ENCODE measurements at places on chromosomes 1 and 21.

GRCh38 chr1:111448482-111448917 lies 556 bp downstream of the WDR77 start:
- H3K27ac ChIP-seq: peak overlapping the region; percentile 7
- peaks cover 36% of the 10 kb centered on the region for H3K36me3 ChIP-seq

DNA sequence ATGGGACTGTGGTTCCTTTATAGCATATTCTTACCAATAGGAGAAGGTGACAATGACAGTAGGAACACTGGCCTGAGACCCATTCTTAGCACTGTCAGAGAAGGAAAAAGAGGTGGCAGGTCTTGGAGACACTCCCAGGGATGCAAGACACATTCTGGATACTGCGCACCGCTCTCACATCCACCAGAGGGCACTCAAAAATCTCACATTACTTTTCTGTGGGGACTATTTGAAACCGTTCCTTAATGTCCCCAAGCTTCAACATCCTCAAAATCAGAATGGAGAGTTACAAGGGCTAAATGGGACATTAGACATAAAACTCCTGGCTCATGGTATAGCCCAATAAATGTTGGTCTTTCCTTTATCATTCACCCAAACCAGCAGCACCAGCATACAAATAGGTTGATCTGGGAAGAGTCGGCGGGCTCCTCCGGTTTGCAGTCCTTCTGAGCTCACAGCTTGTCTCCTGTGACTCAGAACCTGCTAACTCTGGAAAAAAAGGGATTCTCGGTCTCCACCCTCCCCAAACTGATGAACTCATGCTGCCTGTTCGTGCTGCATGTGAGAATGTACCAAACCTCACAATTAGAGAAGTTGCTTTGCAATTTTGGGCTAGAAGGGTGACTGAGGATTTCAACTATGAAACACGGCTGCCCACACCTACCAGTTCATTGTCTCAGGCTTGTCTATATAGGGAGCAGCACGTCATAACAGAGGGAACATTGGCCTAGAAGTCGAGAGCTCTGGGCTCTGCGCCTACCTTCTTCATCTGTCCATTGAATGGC lies 40.2 kb downstream of the IL12RB2 start:
- no peak overlapping the region for H3K4me3 ChIP-seq
- no peak overlapping the region for H3K27ac ChIP-seq
- H3K36me3 ChIP-seq: no peaks in the 10 kb centered on the region

- H3K4me3 ChIP-seq: no peak overlapping the region
- H3K27ac ChIP-seq: no peak overlapping the region
- no peaks in the 10 kb centered on the region for H3K27me3 ChIP-seq
- H3K4me1 ChIP-seq: peaks cover 17% of the 10 kb centered on the region
- no peak for DNase-seq
Measured at GRCh38 chr21:33881689-33882440, 33.7 kb downstream of the ATP5PO start.

DNA sequence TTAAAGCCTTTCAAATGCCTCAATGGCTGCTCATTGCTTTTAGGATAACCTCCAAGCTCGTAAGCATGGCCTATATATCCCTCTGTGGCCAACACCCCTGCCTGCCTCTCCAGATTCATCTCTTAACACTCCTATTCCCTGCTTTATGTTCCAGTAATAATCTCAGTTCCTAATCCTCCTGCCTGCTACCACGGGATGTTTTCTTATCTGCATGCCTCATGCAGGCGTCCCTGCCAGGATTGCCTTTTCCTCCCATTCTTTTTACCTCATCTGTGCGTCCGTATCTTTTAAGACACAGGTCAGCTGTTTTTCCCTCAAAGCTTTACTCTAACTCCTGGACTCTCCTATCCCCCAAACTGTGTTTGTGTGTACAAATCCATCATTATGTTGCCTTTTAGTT lies 36.1 kb downstream of the ZBTB40 start:
- H3K27me3 ChIP-seq: no peaks in the 10 kb centered on the region
- H3K4me1 ChIP-seq: peaks cover 16% of the 10 kb centered on the region
- H3K4me3 ChIP-seq: no peak overlapping the region
- H3K27ac ChIP-seq: no peak overlapping the region
- DNase-seq: no peak
- H3K36me3 ChIP-seq: peaks cover 15% of the 10 kb centered on the region

DNA sequence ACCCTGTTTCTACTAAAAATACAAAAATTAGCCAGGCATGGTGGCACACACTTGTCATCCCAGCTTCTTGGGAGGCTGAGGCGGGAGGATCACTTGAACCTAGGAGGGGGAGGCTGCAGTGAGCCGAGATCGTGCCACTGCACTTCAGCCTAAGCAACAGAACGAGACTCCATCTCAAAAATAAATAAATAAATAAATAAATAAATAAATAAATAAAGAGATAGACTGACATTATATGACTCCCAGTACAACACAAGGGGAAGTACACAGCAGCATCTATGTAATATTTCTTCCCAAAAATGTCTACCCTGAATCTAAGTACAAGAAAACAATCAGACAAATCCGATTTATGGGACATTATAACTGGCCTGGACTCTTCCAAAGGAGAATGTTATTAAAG lies 35.1 kb downstream of the LUZP1 start:
- peaks cover 14% of the 10 kb centered on the region for H3K4me1 ChIP-seq
- H3K4me3 ChIP-seq: no peak overlapping the region
- no peaks in the 10 kb centered on the region for H3K27me3 ChIP-seq
- DNase-seq: no peak
- peak overlapping the region; percentile 71 for H3K27ac ChIP-seq

- H3K36me3 ChIP-seq: no peaks in the 10 kb centered on the region
- H3K27ac ChIP-seq: no peak overlapping the region
- DNase-seq: no peak
- peaks cover 20% of the 10 kb centered on the region for H3K4me1 ChIP-seq
- no peak overlapping the region for H3K4me3 ChIP-seq
- H3K27me3 ChIP-seq: no peaks in the 10 kb centered on the region
Measured at GRCh38 chr1:167175901-167176300, 44.8 kb upstream of the POU2F1 start.

DNA sequence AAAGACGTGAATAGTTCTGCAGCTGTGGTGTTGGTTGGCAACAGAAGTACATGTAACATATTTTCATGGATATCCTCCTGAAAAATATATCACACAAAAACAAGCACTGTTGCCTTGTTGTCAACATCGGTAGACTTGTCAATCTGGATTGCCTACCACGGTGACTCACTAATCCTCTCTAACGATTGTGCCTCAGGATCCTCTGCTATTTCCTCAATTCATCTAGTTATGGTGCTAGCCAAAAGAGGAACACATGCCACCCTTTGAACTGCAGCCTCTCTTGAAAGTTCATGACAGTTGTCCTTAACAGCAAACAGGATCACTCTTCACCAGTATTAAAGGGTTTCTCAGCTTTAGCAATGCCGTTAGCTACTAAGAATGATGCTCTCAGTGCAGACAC lies 25.7 kb downstream of the RASAL2 start:
- peaks cover 29% of the 10 kb centered on the region for H3K36me3 ChIP-seq
- no peak for DNase-seq
- H3K27me3 ChIP-seq: no peaks in the 10 kb centered on the region
- no peak overlapping the region for H3K27ac ChIP-seq
- no peak overlapping the region for H3K4me3 ChIP-seq

DNA sequence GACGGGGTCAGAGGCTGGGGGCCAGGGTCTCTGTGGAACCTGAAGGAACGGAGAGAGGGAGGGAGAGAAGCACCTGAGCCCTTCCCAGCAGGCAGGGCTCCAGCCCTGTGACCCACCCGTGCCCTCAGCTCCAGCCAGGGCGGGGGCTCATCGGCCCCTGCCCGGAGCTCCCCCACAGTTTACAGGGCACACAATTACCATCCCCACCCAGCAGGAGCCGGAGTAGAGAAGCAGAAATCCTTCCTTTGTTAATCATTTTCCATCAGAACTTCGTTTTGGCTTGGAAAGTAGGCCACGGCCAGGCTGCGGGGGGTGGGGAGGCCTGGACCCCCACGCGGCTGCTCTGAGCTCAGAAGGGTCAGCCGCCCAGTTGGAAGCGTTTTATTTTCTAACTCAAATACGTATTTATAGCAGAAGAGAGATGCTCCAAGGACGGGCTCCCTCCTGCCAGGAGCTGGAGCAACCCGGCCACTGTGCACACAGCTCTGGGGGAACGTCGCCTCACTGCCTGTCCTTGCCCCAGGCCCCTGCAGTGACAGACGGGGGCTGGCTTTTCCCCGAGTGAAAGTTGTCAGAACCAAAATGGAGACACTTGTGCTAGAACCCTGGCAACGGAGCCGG lies 42.7 kb upstream of the ADARB1 start:
- H3K27me3 ChIP-seq: peaks cover 14% of the 10 kb centered on the region
- peaks cover 33% of the 10 kb centered on the region for H3K4me1 ChIP-seq
- H3K4me3 ChIP-seq: no peak overlapping the region
- no peak for DNase-seq
- no peak overlapping the region for H3K27ac ChIP-seq

DNA sequence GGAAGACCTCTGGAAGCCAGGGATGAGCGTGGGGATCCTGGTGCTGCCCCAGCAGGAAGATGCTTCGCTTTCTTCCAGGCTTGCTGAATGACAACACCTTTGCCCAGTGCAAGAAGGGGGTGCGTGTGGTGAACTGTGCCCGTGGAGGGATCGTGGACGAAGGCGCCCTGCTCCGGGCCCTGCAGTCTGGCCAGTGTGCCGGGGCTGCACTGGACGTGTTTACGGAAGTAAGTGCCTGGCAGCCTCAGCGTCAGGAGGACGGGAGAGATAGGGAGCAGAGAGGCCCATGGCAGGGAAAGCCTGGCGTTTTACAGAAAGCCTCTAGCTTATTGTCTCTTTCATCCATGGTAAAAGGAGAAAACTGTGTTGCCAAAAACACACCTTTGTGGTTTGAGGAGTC lies 23.5 kb downstream of the PHGDH start:
- peaks cover 90% of the 10 kb centered on the region for H3K36me3 ChIP-seq
- DNase-seq: no peak
- H3K27ac ChIP-seq: no peak overlapping the region
- H3K27me3 ChIP-seq: no peaks in the 10 kb centered on the region
- no peak overlapping the region for H3K4me3 ChIP-seq

- no peak overlapping the region for H3K27ac ChIP-seq
- no peaks in the 10 kb centered on the region for H3K36me3 ChIP-seq
- no peak for DNase-seq
- peaks cover 60% of the 10 kb centered on the region for H3K4me1 ChIP-seq
Measured at GRCh38 chr1:226730071-226730470, 9.0 kb downstream of the ITPKB start.

DNA sequence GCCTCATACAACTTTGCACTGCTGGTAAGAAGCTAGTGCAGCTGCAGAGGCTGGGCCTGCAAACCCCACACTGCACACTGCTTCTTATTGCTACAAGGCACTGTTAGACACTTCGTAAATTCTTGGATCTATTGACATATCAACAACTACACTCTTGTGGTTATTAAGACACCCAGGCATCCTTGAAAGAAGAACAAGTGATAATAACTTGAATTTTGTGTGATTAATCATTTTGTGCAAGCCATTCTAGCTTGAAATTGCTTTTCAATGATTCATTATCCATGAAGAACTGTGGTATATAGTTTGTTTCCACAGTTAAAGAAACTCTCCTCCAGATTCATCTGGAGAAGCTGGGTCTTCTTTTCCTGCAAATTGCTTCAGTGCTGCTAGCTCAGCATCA lies 33.7 kb upstream of the IFI44L start:
- no peaks in the 10 kb centered on the region for H3K4me1 ChIP-seq
- H3K27me3 ChIP-seq: no peaks in the 10 kb centered on the region
- no peak for DNase-seq
- H3K27ac ChIP-seq: no peak overlapping the region
- H3K4me3 ChIP-seq: no peak overlapping the region
- no peaks in the 10 kb centered on the region for H3K36me3 ChIP-seq

GRCh38 chr1:243364330-243364729 lies 108.5 kb downstream of the SDCCAG8 start:
- H3K27me3 ChIP-seq: no peaks in the 10 kb centered on the region
- H3K36me3 ChIP-seq: no peaks in the 10 kb centered on the region
- no peak overlapping the region for H3K4me3 ChIP-seq
- H3K27ac ChIP-seq: no peak overlapping the region

DNA sequence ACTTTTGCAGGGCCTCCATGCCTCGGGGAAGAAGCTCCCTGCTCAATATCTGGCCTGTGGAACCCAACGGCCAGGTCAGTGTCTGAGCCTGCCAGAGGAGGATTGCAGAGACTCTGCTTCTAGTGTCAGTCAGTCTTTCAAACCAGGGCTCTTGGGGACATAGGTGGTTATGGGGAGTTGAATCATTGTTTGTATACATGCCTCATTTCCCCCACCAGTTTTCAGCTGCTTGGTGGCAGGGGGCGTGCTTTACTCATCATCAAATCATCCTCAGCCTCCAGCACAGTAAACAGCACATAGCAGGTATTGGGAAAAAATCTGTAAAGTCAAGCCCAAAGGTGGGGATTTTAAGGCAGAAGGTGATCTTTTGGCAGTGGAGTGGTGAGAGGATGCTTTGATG lies 17.4 kb upstream of the FAM89A start:
- peaks cover 78% of the 10 kb centered on the region for H3K27me3 ChIP-seq
- H3K27ac ChIP-seq: no peak overlapping the region
- no peak for DNase-seq
- no peaks in the 10 kb centered on the region for H3K36me3 ChIP-seq
- no peak overlapping the region for H3K4me3 ChIP-seq
- H3K4me1 ChIP-seq: no peaks in the 10 kb centered on the region

DNA sequence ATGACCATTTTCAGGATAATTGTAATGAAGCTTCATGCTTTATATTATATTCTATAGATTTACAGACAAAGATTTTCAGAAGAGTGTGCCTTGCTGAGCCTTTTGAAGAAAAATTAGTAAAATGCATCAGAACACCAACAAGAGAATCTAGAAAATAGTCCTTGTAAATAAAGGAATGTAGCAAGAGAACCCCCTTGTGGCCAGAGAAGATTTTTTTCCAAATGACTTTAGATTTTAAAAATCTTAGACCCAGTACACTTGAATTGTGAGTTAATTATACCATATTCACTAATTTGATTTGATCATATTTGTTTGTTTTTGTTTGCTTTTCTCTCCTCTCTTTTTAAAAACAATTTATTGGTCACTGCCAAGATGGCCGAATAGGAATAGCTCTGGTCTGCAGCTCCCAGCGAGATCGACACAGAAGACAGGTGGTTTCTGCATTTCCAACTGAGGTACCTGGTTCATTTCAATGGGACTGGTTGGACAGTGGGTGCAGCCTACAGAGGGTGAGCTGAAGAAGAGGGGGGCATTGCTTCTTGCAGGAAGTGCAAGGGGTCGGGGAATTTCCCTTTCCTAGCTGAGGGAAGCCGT lies 12.8 kb upstream of the IFI44L start:
- no peak for DNase-seq
- no peaks in the 10 kb centered on the region for H3K36me3 ChIP-seq
- no peak overlapping the region for H3K4me3 ChIP-seq

DNA sequence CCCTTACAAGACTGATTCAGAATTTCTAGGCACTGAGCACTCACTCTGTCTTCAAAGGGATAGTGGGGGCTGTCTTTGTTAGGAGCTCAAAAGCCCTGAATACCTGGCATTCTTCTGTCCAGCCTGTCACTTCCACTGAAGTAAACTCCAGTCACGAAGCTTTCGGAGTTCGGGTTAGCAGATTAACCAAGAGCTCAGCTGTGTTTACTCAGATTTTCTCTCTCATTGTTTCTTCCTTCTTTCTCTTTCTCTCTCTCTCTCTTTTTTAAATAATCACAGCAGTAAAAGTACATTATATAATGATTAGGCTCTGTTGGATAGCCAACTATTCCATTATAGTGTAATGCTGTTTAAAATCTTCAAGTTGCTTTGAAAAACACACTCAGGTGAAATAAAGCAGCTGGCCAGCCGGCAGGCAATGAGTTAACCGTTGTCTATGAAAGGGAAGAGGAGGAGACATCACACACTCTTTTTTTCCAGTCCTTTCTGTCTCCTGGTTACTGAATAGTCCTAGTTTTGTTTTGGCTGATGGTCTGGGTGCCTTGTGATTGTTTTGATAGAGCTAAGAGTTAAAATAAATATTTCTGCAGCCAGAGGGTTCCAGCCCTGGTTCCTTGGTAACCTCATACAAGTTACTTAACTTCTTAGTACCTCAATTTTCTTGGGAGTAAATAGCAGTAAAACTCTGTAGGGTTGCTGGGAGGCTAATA lies 89.8 kb downstream of the ADSS2 start:
- H3K4me1 ChIP-seq: peaks cover 25% of the 10 kb centered on the region
- peak overlapping the region; percentile 100 for H3K27ac ChIP-seq

All from WTC11 (cell line).